ENCODE measurements at places on chromosomes 4 and X. TPM values are rescaled to one million over a fixed set of nuclear protein-coding genes. Genes with fewer than 3 reads are reported as not detected.

- no peak overlapping the region for H3K27ac ChIP-seq
- H3K27me3 ChIP-seq, result no peaks in the 10 kb centered on the region
- H3K4me1 ChIP-seq, result peaks cover 19% of the 10 kb centered on the region
- H3K36me3 ChIP-seq, result no peaks in the 10 kb centered on the region
- no peak for DNase-seq
- no peak overlapping the region for H3K4me3 ChIP-seq
Observed at GRCh38 chr4:118947095-118947494, 58.4 kb downstream of the SYNPO2 start.

DNA sequence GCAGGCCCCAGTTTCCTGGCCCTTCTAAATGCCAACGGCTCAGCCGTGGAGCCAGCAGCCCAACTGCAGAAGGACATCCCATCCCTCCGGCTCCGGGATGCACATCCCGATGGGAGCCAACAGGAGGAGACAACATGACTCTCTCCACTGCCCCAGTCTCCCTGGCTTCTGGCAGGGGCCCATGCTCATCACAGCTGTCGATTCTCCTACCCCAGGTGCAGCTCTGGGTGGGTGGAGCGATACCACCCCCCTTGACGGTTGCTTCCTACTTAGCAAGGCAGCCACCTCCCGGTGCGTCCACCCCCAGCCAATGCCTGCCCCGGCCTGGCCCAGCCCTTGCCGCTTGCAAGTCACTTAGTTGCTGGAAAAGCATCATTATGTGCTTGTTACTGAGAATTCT is 19.5 kb downstream of the ZNF275 start:
- H3K27me3 ChIP-seq, result no peaks in the 10 kb centered on the region
- H3K4me1 ChIP-seq, result no peaks in the 10 kb centered on the region
- H3K27ac ChIP-seq, result no peak overlapping the region
- no peak overlapping the region for H3K4me3 ChIP-seq
- DNase-seq, result no peak

DNA sequence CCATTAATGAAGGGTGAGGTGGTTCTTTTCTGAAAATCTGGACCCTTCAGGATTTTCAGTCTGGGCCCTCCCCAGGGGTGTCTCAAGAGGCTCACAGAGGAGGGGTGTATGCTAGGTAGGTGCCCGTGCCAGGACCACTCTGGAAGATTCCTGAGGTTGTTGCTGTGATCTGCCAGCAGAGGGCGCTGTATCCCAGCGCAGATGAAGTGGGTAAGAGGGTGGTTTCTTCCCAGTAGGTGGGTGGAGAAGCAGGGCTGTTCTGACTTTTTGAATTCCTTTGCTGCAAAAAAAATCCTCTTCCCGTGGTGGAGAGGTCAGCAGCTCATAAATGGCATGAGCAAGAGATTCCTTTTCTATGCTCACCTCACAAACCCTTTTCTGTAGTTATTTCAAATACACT is 51.1 kb downstream of the SCML1 start:
- peaks cover 17% of the 10 kb centered on the region for H3K4me1 ChIP-seq
- no peak overlapping the region for H3K4me3 ChIP-seq
- no peaks in the 10 kb centered on the region for H3K27me3 ChIP-seq
- no peak overlapping the region for H3K27ac ChIP-seq
- DNase-seq, result no peak

DNA sequence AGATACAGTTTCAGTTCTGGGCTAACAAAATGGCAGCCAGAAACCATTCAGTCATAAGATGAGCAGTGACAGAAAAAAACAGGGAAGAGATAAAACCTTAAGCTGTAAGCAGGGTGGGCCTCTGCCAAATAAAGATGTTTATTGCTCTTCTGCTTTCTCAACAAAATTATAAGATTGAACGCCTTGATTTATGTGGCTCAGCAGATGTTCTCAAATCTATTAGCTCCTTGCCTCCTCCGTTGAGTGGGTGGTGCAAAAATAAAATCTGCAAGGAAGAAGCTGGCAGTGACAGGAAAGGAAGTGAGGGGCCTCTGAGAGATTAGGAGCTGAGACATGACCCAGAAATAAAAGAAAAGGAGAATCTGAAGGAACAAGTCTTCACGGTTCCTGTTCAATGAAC is 206.6 kb downstream of the PTTG2 start:
- no peak overlapping the region for H3K27ac ChIP-seq
- no peaks in the 10 kb centered on the region for H3K36me3 ChIP-seq
- H3K4me1 ChIP-seq, result no peaks in the 10 kb centered on the region
- no peaks in the 10 kb centered on the region for H3K27me3 ChIP-seq
- no peak for DNase-seq
- H3K4me3 ChIP-seq, result no peak overlapping the region

The GAB3 gene
- 2.5 TPM for total RNA-seq

DNA sequence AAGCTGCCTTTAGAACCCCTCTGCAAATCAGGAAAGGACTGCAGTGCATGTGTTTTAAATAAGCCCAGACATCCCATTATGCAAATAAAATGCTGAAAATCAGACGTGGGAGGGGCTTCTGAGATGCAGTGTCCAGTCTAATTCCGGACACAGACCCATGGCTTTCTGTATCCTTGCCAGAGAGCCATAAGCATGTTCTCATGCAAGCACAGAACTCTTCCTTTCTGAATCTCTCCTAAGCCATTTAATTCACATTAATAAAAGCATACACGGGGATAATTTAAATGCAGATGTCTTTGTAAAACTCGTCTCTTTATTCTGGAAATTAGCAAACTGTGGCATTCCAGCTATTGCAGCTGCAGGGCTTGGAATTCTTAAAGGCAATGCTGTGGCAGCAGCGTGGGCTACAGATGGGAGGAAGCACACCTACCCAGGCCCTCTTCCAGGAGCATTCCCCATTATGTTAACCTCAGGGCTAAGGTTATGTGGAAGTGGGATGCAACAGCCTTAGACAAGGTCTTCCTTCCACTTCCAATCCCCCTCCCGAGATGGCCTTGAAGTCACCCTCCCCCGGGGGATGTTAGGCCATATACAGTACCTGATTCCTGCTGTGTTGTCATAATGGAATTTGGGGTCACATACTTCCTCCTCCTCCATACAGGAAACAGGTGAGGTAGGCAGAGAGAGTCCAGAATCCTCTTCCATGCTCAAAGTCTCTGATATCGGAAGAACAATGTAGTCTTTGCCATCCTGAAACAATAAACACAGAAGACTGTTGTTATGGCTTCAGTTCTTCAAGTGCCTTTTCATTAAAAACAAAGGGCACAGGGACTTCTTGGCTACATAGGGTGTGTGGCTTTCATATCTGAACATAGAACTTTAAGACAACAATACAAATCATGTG is 38.1 kb downstream of the KDR start:
- DNase-seq, result no peak
- H3K27ac ChIP-seq, result no peak overlapping the region
- H3K27me3 ChIP-seq, result no peaks in the 10 kb centered on the region
- H3K4me3 ChIP-seq, result no peak overlapping the region

DNA sequence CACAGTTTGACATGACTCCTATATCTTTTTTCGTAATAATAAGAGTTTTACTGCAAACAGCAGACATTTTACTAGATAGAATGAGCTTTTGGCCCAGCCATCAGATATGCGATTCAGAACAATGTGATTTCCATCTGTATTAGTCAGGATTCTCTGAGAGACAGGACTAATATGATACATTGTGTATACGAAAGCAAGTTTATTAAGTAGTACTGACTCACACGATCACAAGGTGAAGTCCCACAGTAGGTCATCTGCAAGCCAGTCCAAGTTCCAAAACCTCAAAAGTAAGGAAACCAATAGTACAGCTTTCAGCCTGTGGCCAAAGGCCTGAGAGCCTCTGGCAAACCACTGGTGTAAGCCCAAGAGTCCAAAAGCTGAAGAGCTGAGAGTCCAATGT is 24.1 kb downstream of the CXCL8 start:
- DNase-seq, result no peak
- H3K27me3 ChIP-seq, result no peaks in the 10 kb centered on the region
- no peak overlapping the region for H3K4me3 ChIP-seq
- no peaks in the 10 kb centered on the region for H3K4me1 ChIP-seq

The H2BW2 gene
- not detected for total RNA-seq

GRCh38 chr4:26343038-26343398 is 22.2 kb downstream of the RBPJ start:
- H3K27ac ChIP-seq, result no peak overlapping the region
- no peak for DNase-seq
- H3K4me1 ChIP-seq, result peaks cover 63% of the 10 kb centered on the region
- no peaks in the 10 kb centered on the region for H3K27me3 ChIP-seq
- no peaks in the 10 kb centered on the region for H3K36me3 ChIP-seq
- no peak overlapping the region for H3K4me3 ChIP-seq

The GASK1B gene
- 7.4 TPM for total RNA-seq

- H3K36me3 ChIP-seq, result no peaks in the 10 kb centered on the region
- H3K27ac ChIP-seq, result no peak overlapping the region
- no peaks in the 10 kb centered on the region for H3K4me1 ChIP-seq
- H3K27me3 ChIP-seq, result no peaks in the 10 kb centered on the region
Observed at GRCh38 chr4:16360694-16361262, 134.5 kb upstream of the TAPT1 start.

DNA sequence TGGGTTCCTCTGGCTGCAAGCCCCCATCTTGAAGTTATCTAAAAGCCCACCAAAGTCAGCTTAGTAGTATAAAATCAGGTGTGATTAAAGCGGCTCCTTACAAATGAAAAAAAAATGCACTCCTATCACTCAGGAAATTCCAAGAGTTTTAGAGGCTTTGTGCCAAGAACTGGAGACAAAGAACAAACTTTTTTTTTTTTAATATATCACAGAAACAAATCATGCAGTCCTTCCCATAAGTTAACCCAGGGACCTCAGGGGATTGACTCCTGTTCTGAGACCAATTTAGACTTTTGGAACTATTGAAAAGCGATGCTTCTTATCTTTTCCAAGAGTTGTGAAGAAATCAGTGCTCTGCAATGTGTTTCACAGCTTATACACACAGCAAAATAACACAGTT is 53.6 kb downstream of the HHIP start:
- DNase-seq, result no peak
- no peak overlapping the region for H3K27ac ChIP-seq
- H3K4me1 ChIP-seq, result no peaks in the 10 kb centered on the region
- no peaks in the 10 kb centered on the region for H3K27me3 ChIP-seq
- no peaks in the 10 kb centered on the region for H3K36me3 ChIP-seq

The CXCL6 gene
- not detected for total RNA-seq

GRCh38 chr4:106627051-106627450 is 258.5 kb upstream of the GIMD1 start:
- H3K27ac ChIP-seq, result no peak overlapping the region
- H3K36me3 ChIP-seq, result no peaks in the 10 kb centered on the region
- no peaks in the 10 kb centered on the region for H3K4me1 ChIP-seq

DNA sequence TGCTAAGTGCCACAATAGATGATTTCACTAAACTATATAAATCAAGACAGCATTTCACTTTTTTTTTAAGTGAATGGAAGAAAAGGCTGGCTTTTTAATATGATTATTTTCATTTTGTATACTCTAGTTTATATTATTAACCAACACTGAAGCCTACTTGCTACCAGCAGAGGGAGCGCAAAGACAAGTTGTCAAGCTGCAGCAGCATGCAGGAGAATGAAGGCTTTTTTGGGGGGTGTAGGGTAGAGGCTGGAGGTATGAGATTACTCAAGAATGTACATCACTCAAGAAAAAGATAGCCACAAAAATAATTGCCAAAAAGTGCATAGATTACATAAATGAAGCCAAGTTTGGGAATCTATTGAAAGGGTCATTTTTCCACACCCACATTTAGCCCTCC is 519.5 kb downstream of the FGF13 start:
- no peak overlapping the region for H3K27ac ChIP-seq
- no peak for DNase-seq
- no peak overlapping the region for H3K4me3 ChIP-seq
- no peaks in the 10 kb centered on the region for H3K27me3 ChIP-seq
- H3K4me1 ChIP-seq, result no peaks in the 10 kb centered on the region

GRCh38 chrX:41452565-41453356 is 5.6 kb downstream of the NYX start:
- no peaks in the 10 kb centered on the region for H3K27me3 ChIP-seq
- peaks cover 16% of the 10 kb centered on the region for H3K4me1 ChIP-seq
- H3K27ac ChIP-seq, result peak overlapping the region; percentile 44
- DNase-seq, result no peak
- no peaks in the 10 kb centered on the region for H3K36me3 ChIP-seq

The PRR32 gene
- total RNA-seq, result not detected

The CDS1 gene
- total RNA-seq, result 25.2 TPM

The CCDC120 gene
- total RNA-seq, result 40.3 TPM

- no peak overlapping the region for H3K4me3 ChIP-seq
- no peaks in the 10 kb centered on the region for H3K27me3 ChIP-seq
- no peak for DNase-seq
- H3K27ac ChIP-seq, result no peak overlapping the region
- H3K36me3 ChIP-seq, result no peaks in the 10 kb centered on the region
Observed at GRCh38 chr4:20297261-20297660, 45.6 kb downstream of the SLIT2 start.

The ARSJ gene
- total RNA-seq, result 5.6 TPM

DNA sequence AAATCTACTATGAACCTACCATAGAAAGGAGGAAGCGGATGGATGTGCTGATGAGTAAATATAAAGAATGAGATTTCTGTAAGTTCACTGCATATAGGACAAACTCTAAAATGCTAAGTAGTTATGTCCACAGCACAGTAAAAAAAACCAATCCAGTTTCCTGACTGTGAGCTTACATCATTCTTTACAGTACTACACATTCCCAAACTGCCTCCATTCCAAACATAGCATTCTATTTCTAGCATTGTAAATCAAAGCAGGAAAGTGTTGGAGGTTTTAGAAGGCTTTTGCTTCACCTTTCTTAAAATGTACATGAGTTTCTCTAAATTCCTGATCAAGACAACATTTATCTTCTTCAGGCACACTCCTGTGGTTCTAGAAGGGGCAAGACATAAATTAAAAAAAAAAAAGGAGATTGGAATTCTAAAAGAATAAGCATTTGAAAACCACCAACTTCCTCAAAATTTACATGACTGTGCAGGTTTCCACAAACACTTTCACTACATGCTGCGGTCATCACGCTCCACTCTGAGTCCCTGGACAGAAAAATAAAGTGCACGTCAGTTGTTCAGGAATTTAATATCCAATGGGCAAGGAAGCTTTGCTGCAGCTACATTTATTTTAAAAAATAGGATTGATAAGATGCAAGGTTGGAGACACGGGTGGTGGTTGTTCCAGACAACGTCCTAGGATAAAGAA is 297.6 kb upstream of the STS start:
- H3K27ac ChIP-seq, result no peak overlapping the region
- H3K4me3 ChIP-seq, result no peak overlapping the region
- H3K36me3 ChIP-seq, result no peaks in the 10 kb centered on the region
- H3K27me3 ChIP-seq, result no peaks in the 10 kb centered on the region
- H3K4me1 ChIP-seq, result no peaks in the 10 kb centered on the region

- DNase-seq, result no peak
- no peaks in the 10 kb centered on the region for H3K36me3 ChIP-seq
Observed at GRCh38 chrX:1500701-1501624, 36.0 kb downstream of the P2RY8 start.

- no peak for DNase-seq
- peak overlapping the region; percentile 78 for H3K27ac ChIP-seq
- H3K27me3 ChIP-seq, result no peaks in the 10 kb centered on the region
- H3K4me3 ChIP-seq, result no peak overlapping the region
Observed at GRCh38 chrX:37684426-37684825, 1.2 kb upstream of the XK start.

The TMSB15A gene
- not detected for total RNA-seq

GRCh38 chrX:140713174-140713539 is 3.6 kb downstream of the LINC00632 start:
- no peaks in the 10 kb centered on the region for H3K4me1 ChIP-seq
- no peak for DNase-seq
- no peaks in the 10 kb centered on the region for H3K36me3 ChIP-seq
- no peaks in the 10 kb centered on the region for H3K27me3 ChIP-seq

GRCh38 chr4:113840861-113841260 is 79.3 kb upstream of the CAMK2D start:
- no peak overlapping the region for H3K27ac ChIP-seq
- H3K27me3 ChIP-seq, result no peaks in the 10 kb centered on the region
- no peaks in the 10 kb centered on the region for H3K36me3 ChIP-seq
- peaks cover 17% of the 10 kb centered on the region for H3K4me1 ChIP-seq
- no peak overlapping the region for H3K4me3 ChIP-seq

The SPANXB1 gene
- not detected for total RNA-seq
